Right forelimb (tissue), 1 donor: ENCODE measurements at places on chromosomes 6 and 20.

GRCh38 chr6:36386495-36387439 is 702 bp downstream of the ETV7 start:
- DNase-seq, result peak; percentile 66

DNA sequence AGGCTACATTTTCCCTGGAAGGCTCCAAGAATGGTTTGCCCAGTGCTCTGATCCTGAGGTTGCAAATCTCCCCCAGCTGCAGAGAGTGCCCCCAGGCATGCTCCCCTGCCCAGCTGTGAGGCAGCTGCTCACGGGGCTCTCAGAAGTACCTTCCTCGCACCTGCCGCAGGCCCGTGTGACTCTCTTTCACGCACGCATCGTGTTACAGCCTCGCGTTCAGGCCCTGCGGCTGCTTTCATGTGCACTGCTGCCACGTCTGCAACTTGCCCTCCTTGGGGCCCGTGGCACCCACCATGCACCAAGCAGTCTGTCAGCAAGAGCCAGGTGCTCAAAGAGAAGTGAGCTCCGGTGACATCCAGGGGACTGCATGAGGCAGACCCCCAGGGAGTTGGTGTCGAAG is 28.6 kb upstream of the SPO11 start:
- DNase-seq, result no peak

DNA sequence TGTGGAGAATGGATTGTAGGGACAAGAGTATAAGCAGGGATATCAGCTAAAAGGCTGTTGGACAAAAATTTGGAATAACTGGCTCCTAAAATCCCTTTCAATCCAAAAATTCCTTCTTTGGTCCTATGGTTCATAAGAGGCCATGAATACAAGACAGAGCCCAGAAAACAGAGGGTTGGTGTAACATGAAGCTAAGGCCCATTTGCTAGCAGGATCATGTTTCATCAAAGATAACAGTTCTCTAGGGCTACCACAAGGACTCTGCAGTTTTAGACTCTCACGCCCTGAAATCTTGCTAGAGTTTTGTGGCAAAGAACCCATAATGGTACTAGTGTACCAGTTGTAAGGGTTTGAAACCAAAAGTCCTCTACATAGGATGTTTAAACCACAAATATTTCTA is 327.8 kb upstream of the TBX18 start:
- no peak for DNase-seq

- no peak for DNase-seq
Observed at GRCh38 chr20:34473262-34473883, 42.8 kb upstream of the DYNLRB1 start.

- DNase-seq, result no peak
Observed at GRCh38 chr6:167564416-167565250, 239.7 kb downstream of the TTLL2 start.

DNA sequence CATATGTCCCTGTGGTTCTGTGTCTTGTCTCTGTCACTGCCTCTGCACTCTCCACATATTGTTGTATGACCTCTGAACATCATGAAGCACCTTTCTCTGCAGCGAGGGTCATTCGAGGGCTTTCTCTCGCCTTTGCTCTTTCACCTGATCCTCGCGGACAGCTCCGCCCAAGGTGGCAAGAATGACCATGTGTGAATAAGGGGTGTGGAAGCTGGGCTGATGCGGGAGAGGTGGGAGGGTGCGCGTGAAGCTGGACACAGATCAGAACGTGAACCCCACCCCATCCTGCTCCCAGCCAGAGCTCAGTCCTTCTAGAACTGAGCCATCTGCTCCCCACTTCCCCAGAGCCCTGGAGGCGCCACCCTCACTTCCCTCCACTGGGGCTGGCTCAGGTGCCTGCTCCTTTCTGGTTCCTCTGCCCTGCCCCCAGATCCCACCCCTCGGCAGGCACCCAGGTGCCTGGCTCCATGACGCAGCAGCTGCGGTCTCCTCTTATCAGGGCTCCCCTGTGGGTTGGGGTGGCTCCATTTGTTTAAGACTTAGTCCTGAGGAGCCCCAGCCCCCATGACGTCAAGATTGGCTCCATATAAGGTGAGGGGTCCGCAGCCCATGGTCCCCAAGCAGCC is at the start of gene MUCL3:
Gene MUCL3 (plus strand): TSS at position 613 of the 626 bp plus-strand sequence. CDS start 27 bp downstream, outside the sequence.
- DNase-seq, result no peak

GRCh38 chr6:16061818-16062217 is 67.1 kb upstream of the MYLIP start:
- DNase-seq, result no peak

GRCh38 chr20:7180256-7181045 is 413.0 kb downstream of the BMP2 start:
- no peak for DNase-seq

GRCh38 chr6:32187009-32187709 is 2.8 kb downstream of the PBX2 start:
- DNase-seq, result no peak

DNA sequence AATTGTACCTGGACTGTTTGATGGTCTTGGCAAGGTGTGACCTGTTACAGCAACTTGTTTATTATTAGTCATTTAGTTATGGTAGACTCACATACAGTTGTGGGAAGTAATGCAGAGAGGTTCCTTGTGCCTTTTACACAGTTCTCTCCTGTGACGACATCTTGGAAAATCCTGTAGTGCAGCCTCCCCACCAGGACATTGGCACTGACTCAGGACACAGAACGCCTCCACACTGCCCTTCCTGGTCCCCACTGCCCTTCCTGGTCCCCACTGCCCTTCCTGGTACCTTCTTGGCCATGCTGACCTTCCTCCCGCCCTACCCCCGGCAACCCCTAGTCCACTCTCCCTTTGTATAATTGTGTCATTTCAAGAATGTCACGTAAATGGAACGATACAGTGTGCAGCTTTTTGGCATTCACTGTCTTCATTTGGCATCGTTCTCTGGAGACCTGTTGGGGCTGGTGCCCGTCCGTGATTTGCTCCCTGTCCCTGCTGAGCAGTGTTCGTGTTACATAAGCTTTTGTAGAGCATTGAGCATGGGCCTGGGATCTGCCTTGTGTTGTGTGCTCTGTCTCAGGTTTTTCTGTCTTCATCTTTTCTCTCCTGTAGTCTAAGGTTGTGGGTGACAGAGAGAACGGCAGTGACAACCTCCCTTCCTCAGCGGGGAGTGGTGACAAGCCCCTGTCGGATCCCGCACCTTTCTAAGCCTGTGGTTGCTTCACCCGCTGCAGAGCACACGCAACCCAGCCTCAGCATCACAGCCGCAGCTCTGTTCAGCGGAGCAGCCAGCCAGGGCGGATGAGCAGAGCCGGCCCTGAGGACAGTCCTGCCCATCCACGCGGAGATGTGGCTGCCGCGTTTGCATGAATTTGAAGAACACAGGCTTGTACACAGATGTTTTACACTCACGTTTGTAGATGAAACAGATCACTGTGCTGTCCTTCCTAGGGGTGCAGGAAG is 5.4 kb upstream of the DNAJC5 start:
- DNase-seq, result no peak

DNA sequence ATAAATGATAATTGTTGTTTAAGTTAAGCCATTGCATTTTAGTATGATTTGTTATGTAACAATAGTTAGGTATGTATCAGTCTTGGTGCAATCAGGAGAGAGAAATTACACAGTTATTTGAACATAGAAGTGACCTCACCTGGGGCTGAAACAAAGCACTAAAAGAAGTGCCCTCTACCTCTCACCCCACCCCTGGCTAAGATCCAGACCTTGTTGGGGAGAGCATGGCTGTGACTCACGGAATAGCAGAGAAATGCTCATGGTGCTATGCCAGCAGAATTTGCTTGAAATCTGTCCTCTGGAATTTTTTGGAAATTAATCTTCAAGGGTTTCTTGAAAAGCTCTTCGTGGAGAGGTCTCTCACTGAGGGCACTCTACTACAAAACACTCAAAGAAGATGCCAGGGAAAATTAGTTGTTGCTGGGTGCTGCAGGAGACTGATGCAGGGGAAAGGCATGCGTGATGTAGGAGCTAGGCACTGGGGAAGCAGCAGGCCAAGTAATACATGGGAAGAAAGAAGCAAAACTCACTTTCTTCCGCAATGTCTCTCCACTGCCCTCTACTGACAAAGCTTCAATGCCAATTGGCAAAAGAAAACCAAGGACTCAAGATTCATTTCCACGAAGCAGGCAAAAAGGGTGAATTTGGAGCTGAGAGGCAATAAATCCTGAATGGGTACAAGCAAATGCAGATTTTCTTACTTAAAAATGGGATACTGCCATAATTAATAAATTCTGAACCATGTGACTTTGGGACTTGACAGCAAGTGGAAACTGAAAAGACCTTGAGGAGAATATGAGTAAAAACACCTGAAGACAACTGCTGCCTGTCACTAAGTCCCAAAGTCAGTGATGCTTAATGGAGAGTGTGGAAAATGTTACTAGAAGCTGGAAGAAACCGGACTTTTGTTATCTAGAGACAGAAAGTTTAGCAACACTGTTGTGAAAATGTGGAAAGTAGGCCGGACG is 136.3 kb upstream of the ZNF184 start:
- no peak for DNase-seq

DNA sequence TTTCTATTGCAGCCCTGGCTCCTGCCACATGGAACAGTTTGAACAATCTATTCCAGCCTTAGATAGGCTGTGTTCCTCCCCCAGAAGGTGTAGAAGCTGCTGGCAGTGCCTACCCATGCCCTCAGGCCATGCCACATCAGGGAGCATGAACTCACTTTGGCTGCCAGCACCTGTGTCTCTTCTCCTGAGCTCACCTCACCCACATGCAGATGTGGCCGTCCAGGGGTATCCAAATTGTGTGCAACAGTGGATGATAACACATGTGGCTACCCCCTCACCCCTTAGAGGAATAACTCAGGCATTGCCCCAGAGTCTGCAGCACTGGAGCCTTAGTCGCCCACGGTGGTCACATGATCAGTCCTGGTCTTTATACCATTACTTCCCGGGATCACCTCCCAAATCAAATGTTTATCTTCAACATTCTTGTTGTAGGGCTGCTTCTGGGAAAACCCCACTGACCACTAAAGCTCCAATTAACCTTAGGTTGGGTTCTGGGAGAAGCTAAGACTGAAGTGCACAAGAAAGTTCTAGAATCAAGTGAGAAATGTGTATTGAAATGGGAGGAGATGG is 110.4 kb downstream of the BANF2 start:
- DNase-seq, result no peak

GRCh38 chr6:85348643-85349042 is 101.2 kb upstream of the NT5E start:
- no peak for DNase-seq

GRCh38 chr6:10401004-10401536 is 13.8 kb downstream of the TFAP2A start:
- no peak for DNase-seq

- no peak for DNase-seq
Observed at GRCh38 chr20:62489932-62490263, 14.1 kb upstream of the GATA5 start.

DNA sequence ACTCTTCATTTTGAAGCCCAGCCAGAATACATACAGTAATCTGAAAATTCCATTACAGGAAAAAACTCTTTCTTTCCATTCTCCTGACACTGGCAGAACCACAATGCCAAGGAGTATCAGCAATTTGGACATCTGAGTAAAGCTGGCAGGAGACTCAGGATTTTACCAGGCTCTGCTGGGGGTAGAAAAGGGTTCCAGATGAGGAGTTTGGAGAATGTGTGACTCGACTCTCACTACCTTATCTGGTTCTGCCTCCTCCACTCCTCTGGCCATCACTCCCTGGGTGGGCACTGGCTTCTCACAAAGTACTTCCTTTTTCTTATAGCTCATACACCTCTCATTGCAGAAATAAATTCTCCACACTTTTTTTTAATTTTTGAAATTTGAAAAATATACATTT is 10.6 kb upstream of the WFDC8 start:
- DNase-seq, result no peak

GRCh38 chr6:159180001-159180400 is 10.8 kb downstream of the FNDC1 start:
- no peak for DNase-seq
